ENCODE measurements at places on chromosomes 7 and 10.

DNA sequence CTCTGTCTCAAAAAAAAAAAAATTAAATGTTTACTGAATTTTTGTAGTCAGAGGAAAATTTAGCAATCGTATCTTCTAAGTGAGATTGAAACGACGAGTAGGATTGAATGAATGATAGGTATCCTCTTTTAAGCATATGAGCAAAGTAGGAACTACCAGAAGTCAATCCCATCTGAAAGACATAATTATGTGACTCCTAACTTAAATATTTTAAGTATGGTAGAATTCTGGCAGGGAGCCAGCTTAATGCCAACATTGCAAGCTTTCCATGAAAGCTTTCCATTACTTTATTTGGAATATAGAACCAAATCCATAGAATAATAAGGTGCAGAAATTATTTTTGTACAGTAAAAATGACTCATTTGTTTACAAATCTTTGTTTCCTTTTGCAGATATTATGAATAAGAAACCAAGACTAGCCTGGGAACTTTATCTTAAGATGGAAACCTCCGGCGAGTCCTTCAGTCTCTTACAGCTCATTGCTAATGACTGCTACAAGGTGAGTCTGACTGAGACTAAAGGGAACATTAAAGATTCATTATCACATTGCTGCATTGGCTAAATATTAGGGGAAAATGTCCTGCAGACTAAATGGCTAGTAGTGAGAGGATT, 50.2 kb upstream of the UBN2 start:
- DNase-seq: no peak

DNA sequence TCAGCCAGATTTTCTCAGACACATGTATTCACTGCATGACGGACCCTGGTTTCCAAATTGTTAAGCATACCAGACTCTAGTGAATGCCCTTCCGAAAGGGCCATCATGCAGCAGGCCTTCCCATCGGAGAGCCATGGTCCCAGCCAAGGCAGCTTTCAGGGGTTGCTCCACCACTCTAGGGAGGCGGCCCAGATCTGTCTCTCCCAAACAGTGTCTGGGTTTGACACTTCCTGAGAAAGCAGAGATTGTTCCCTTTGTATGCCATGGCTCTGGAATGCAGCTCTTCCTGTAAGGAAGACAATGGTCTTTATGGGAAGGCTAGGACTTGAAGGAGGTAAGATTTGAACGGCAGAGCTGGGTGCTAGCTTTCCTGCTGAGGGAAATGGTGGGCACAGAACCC, 178.8 kb upstream of the BMPER start:
- DNase-seq: no peak

GRCh38 chr7:107070710-107071109, 26.2 kb downstream of the PRKAR2B start:
- no peak for DNase-seq

DNA sequence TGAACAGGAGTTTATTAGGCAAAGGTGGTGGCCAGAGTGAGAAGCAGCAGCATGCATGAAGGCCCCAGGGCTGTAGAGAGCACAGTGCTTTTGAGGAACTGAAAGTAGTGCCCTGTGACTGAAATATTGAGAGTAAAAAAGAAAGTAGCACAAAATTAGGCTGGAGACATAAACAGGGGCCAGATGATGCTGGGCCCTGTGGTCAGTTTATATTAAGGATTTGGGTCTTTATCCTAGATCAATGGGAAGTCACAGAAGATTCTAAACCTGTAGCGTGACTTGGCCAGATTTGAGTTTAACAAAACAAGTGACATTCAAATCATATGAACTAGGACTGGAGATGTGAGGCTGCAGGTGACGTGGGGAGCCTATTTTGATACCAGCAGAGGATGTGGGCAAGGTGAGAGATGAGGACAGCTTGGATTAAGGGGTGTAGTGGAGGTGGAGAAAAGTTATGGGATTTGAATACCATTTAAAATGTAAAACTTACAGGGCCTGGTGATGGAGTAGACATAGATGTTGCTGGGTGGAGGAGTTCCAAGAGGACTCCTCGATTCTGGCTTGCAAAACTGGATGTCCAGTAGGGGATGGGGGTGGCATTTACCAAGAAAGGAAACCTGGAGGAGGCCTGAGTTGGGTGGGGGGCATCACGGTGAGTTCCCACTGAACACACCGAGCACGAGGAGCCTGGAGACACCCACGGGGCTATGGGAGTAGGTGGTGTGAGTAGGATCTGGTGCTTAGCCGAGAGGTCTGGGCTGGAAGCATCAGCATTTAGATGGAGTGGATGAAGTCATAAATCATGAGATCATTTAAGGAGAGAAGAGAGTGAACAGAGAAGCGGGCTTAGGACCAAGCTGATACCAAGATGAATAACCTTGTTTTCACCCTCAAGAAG, 52.8 kb downstream of the HHEX start:
- DNase-seq: no peak

- DNase-seq: no peak
Measured at GRCh38 chr10:22651276-22651980, 63.0 kb downstream of the PIP4K2A start.

- DNase-seq: no peak
Measured at GRCh38 chr7:96621932-96622331, 87.7 kb downstream of the SEM1 start.

DNA sequence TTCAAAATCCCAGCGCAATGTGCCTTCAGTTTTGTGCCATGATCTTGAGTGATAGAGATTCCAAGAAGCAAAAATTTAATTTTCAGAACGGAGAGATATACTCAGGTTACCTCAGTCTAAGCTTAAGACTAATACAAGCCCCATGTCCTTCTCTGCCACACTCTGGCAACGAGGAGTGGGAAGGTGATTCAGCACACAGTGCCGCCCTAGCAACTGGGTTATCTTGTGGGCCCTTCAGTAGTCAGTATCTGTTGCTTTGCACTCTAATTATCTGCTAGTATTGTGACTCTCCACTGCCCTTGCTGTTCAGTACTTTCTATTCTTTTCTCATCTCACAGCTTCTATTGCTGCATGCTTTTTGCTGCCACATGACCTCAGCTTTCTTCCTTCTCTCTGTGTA, 39.2 kb upstream of the MKLN1 start:
- no peak for DNase-seq

- no peak for DNase-seq
Measured at GRCh38 chr7:149020483-149020882, 7.8 kb downstream of the PDIA4 start.

GRCh38 chr7:37916017-37916672, 472 bp downstream of the SFRP4 start:
- DNase-seq: no peak

DNA sequence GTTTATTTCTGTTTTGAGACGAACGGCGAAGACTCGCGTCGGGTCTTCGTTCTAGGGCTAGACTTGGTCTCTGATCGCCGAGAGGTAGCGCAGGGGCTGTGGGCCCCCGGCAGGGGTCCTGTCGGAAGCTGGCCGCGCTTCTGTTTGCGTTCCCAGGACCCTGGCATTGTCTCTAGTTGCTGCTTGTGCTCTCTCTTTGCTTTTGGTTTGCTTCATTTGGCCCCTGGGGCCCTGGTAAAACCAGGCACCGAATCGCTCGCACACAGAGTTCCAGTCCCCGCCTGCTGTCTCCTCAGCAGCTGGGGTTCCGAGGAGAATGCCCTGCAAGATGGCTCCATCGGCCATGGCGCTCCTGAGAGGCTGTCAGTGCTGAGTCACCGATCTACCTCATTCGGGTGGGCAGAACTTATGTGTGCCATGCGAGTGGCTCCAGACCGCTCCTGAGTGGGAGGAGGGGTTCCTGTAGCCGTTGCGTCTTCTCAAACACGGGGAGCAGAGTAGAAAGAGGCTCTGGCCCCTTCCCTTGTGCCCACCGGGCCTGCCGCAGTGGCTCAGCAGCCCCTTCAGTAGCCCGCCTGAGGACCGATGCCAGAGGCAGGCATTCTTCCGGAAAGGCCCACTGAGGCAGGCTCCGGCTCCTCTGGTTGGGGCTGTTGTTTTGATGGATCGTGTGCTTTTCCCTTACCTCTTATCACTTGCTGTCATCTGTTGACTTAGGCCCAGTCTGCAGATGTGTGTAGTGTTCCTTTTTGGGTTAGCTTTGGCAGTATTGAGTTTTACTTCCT, 826 bp downstream of the CHPF2 start:
- peak; percentile 44 for DNase-seq

DNA sequence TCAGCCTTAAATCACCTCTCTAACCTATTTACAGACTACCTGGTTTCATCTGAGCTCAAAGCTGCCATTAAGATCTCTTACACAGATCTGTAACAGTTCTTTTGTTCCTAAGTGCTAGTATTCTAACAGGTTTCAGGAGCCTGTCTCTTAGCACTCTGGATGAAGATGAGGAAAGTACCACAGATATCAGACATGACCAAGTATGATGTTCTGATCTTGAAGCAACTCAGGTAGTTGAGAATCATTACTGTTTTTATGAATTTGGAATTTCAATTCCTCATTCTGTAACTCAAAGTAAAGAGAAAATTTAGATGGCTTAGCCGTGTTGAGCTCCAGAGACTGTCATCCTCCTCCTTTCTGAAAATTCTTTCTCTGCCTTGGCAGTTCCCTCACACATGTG, 30.8 kb downstream of the CCDC186 start:
- no peak for DNase-seq

- no peak for DNase-seq
Measured at GRCh38 chr10:88457660-88458059, 125.5 kb downstream of the RNLS start.

DNA sequence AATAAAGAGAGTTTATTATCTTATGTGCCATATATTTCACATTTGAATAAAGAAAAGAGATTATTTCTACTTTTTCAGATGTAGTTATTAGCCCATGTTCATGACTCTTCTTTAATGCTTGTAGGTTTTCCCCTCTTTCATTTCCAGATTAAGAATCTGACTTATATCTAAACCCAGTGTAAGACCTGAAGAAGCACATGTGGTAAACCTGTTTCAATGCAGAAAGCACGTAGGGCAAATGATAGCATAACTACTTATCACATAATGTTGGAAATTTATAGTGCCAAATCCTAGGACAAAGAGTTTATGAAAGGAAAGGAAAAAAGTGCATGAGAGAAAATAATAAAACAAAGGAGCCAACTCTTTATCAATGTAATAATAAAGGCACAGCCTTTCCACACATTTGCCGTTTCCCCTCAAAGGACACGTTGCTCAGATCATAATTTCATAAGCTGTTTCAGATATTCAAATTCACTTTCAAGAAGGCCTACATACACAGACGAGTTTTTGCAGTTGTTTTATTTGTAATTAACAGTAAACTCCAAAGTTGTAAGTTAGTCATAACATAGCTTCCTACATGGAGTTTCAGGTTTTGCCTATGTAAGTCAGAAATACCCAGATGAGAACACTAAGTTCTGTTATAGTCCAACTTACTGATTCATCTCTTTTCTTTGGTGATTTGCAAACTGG, 88.8 kb upstream of the MDFIC start:
- no peak for DNase-seq

GRCh38 chr7:143351060-143351459, 11.5 kb downstream of the FAM131B start:
- DNase-seq: no peak

DNA sequence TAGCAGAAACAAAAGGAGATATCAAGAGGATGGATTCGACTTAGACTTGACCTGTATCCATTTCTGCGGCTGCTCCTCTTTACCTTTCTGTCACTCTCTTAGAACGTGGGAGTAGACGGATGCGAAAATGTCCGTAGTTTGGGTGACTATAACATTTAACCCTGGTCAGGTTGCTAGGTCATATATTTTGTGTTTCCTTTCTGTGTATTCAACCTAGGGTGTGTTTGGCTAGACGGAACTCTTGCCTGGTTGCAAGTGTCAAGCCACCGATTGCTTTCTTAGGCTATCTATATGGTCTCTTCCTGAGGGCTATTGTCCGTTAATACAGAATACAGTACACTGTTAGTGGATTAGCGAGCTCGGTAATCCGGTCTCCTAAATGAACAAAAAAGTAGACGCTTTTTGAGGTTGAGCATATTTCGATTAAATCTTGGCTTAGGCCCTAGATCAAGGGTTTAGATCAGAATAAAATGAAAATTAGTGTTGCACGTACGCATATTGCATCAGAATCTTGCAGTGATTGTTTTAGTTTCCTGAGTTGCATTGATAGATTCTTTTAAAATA, 1.2 kb downstream of the PTEN start:
- peak; percentile 21 for DNase-seq

DNA sequence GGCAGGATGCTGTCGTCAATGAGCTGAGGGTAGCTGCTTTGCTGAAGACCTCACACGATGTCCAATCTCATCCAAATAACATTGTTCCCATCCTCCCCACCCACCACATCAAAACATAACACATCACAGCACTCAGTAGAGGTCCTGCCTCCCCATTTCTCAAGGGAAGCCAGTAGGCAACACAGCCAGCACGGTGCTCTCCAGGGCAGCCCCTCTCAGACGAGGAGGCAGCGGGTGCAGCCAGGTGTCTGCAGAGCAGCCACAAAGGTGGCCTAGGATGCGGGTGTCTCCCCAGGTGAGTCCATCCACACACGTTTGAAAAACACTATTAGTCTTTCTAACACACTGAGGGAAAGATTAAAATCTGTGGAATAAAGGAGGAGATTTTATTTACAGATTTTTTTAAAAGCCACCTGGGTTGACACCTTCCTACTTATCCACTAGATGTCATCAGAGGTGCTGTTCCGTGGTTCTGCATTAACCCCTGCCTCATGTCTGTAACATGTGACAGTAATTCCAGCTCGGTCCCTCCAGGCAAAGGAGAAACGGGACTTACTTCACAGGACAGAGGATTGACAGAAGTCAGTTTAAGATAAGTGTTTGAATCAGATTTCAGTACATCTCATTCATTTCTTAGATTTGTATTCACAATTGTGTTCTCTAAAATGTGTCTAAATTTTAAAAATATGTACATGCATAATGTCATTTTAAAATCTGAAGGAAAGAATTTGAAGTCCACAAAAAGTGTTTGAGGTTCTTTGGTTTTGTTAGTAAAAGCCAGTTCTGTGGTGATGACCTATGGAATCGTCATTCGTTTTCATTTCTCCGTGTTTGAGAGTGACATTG, 68.0 kb downstream of the LANCL2 start:
- DNase-seq: peak; percentile 45

- no peak for DNase-seq
Measured at GRCh38 chr10:19874791-19875190, 58.6 kb downstream of the PLXDC2 start.

DNA sequence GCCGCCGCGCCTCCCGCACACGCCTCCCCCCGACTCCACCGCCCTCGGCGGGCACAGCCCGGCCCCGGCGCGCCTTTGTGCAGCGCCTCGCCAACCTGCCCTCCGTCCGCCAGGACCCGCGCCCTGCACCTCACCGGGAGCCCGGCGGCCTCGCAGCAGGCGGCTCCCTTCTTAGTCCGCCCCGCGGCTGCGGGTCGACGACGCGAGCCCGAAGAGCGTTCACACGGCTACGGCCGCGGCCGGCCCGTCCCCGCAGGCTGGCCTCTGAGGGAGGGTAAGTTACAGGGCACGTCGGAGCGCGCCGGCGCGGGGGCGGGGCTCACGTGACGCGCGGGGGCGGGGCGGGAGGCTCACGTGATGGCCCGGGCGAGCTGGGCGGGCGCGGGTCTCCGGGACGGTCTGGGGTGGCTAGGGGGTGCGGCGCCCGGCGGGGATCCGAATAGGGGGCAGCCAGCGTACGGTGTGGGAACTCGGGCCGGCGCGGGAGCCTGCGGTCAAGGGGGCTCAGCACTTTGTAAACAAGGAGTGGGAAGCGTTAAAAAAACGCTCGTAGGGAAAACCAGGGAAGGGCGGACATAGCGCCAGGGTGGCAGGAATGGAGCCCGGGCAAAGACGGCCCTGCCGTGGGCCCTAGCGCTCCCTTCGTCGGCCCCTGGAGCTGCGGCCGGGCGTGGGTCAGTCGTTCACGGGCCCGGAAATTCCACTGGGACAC, at the start of gene ARHGAP12:
Gene ARHGAP12, minus strand, starts transcription at position 283 of the 712 bp plus-strand sequence. CDS start 19,976 bp downstream, outside the sequence.
- DNase-seq: peak; percentile 64

GRCh38 chr7:18444826-18445225, 50.7 kb upstream of the HDAC9 start:
- peak; percentile 44 for DNase-seq
